ENCODE measurements at places on chromosomes 6 and 20.

- no peak for DNase-seq
- peak overlapping the region; percentile 10 for H3K27ac ChIP-seq
- H3K27me3 ChIP-seq: no peaks in the 10 kb centered on the region
- H3K36me3 ChIP-seq: peaks cover 14% of the 10 kb centered on the region
- peaks cover 24% of the 10 kb centered on the region for H3K4me1 ChIP-seq
- H3K4me3 ChIP-seq: no peak overlapping the region
These were observed 48.1 kb downstream of the CHMP4B start for GRCh38 chr20:33859157-33859695.

GRCh38 chr6:65707126-65707826 lies at the start of gene EYS:
Gene EYS (minus strand): TSS chr6:65707226. CDS start chr6:65495410, 211,816 bp downstream.
- H3K4me1 ChIP-seq: no peaks in the 10 kb centered on the region
- no peaks in the 10 kb centered on the region for H3K36me3 ChIP-seq
- H3K27me3 ChIP-seq: no peaks in the 10 kb centered on the region
- H3K4me3 ChIP-seq: no peak within 1 kb of the TSS
- DNase-seq: no peak

- peaks cover 5% of the 10 kb centered on the region for H3K4me1 ChIP-seq
- H3K27ac ChIP-seq: no peak overlapping the region
- DNase-seq: peak; percentile 50
- no peak overlapping the region for H3K4me3 ChIP-seq
- no peaks in the 10 kb centered on the region for H3K27me3 ChIP-seq
These were observed 44.0 kb downstream of the EFCAB8 start for GRCh38 chr20:32902456-32903420.

DNA sequence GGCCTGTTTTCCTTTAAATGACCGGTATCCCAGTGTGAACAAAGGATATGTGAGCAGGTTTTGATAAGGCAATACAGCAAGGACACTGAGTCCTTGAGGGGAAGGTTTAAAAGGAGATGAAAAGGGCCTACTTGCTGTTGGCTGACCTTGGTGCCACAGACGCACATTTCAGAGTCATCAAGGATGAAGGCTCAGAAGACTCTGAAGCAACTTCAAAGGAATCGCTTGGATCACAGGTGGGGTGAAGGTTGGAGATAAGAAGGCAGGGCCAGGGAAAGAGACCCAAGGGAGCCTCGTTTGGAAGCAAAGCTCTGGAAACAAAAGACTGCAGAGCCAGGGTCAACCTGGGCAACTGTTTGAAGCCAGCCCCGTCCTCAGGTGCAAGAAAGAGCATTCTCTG lies 30.1 kb upstream of the PNPLA1 start:
- H3K27me3 ChIP-seq: no peaks in the 10 kb centered on the region
- no peak overlapping the region for H3K4me3 ChIP-seq
- no peak overlapping the region for H3K27ac ChIP-seq
- no peak for DNase-seq
- H3K36me3 ChIP-seq: no peaks in the 10 kb centered on the region

DNA sequence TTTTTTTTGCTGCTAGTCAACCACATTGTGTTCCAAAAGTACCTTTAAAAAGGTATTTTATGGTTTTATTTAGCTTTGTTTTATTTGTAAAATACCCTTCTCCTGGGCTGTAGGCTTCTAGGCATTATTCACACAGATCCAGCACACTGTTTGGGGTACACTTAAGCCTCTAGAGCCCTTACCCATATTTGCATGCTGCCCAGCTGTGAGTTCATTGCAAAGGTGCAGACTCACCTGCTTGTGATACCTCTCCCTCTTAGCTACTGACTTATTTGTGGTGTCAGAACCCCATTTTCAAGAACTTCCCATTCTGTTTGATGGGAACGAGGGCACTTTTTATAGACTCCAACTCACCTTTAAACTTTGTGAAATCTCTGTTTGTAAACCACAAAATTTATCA lies 69.8 kb downstream of the RIN2 start:
- H3K4me1 ChIP-seq: peaks cover 19% of the 10 kb centered on the region
- no peak overlapping the region for H3K4me3 ChIP-seq
- DNase-seq: no peak
- no peaks in the 10 kb centered on the region for H3K27me3 ChIP-seq

DNA sequence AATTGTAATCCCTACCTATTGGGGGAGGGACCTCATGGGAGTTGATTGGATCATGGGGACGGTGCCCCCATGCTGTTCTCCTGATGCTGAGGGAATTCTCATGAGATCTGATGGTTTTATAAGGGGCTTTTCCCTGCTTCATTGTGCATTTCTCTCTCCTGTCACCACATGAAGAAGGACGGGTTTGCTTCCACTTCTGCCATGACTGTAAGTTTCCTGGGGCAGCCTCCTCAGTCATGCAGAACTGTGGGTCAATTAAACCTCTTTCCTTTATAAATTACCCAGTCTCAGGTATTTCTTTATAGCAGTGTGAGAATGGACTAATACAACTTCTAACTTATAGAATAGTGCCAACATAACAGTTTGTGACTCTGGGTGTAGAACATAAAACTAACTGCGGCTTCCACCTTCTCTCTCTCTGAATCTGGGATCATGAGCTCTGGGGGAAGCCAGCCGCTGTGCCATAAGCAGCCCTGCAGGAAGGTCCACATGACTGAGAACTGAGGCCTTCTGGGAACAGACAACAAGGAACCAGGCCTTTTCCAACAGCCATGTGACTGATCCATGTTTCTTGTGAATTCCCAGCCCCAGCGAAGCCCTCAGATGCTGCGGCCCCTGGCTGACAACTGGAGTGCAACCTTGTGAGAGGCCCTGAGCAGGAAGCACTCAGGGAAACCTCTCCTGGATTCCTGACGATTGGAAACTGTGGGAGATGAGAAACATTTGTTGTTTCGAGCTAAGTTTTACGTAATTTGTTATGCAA lies 3.4 kb upstream of the HLA-A start:
- no peak overlapping the region for H3K27ac ChIP-seq
- H3K4me1 ChIP-seq: peaks cover 8% of the 10 kb centered on the region
- H3K27me3 ChIP-seq: no peaks in the 10 kb centered on the region
- peaks cover 6% of the 10 kb centered on the region for H3K36me3 ChIP-seq
- no peak overlapping the region for H3K4me3 ChIP-seq
- no peak for DNase-seq

- DNase-seq: no peak
- peaks cover 20% of the 10 kb centered on the region for H3K27me3 ChIP-seq
- peaks cover 8% of the 10 kb centered on the region for H3K4me1 ChIP-seq
- no peak overlapping the region for H3K4me3 ChIP-seq
- no peak overlapping the region for H3K27ac ChIP-seq
- no peaks in the 10 kb centered on the region for H3K36me3 ChIP-seq
These were observed 18.4 kb downstream of the NT5E start for GRCh38 chr6:85468326-85468725.

DNA sequence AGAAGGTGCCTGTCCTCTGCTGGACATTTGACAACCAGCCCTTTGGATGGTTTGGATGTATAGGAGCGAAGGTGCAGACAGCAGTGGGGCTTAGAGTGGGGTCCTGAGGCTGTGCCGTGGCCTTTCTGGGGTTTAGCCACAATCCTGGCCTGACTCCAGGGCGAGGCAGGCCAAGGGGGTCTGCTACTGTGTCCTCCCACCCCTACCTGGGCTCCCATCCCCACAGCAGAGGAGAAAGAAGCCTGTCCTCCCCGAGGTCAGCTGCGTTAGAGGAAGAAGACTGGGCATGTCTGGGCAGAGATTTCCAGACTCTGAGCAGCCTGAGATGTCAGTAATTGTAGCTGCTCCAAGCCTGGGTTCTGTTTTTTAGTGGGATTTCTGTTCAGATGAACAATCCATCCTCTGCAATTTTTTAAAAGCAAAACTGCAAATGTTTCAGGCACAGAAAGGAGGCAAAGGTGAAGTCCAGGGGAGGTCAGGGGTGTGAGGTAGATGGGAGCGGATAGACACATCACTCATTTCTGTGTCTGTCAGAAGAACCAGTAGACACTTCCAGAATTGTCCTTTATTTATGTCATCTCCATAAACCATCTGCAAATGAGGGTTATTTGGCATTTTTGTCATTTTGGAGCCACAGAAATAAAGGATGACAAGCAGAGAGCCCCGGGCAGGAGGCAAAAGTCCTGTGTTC lies 1.3 kb upstream of the CDKN1A start:
- no peaks in the 10 kb centered on the region for H3K36me3 ChIP-seq
- H3K27me3 ChIP-seq: peaks cover 5% of the 10 kb centered on the region
- DNase-seq: no peak

- no peak overlapping the region for H3K4me3 ChIP-seq
- no peaks in the 10 kb centered on the region for H3K36me3 ChIP-seq
- H3K4me1 ChIP-seq: no peaks in the 10 kb centered on the region
- H3K27me3 ChIP-seq: no peaks in the 10 kb centered on the region
These were observed 110.7 kb downstream of the DACT2 start for GRCh38 chr6:168208854-168209253.

DNA sequence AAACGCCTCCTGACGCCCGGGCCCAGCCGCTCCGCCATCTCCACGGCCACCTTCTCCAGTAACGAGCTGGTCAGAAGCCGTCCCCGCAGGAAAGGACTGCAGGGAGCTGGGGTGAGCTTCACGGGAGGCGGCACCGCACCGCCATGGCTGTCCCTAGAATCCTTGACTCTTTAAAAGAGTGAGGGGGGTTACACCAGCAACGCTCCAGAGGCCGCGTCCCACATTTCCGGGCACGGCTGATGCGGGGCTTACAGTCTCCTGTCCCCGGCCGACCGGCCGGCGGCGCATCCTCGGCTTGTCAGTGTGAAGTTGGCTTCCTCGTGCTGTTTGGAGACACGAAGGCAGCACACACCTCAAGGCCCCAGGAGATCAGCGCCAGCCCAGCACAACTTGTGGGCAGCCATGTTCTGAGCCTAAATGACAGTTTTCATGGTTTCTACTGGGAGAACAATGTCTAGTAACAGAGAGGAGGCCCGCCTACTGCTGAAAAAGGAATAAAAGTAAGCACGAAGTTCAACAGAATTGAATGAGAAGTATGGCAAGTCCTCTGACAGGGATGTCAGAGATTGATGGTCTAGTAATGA lies 30.4 kb downstream of the SLC2A4RG start:
- H3K27me3 ChIP-seq: no peaks in the 10 kb centered on the region
- DNase-seq: no peak
- H3K4me3 ChIP-seq: no peak overlapping the region
- no peaks in the 10 kb centered on the region for H3K4me1 ChIP-seq
- H3K36me3 ChIP-seq: no peaks in the 10 kb centered on the region

DNA sequence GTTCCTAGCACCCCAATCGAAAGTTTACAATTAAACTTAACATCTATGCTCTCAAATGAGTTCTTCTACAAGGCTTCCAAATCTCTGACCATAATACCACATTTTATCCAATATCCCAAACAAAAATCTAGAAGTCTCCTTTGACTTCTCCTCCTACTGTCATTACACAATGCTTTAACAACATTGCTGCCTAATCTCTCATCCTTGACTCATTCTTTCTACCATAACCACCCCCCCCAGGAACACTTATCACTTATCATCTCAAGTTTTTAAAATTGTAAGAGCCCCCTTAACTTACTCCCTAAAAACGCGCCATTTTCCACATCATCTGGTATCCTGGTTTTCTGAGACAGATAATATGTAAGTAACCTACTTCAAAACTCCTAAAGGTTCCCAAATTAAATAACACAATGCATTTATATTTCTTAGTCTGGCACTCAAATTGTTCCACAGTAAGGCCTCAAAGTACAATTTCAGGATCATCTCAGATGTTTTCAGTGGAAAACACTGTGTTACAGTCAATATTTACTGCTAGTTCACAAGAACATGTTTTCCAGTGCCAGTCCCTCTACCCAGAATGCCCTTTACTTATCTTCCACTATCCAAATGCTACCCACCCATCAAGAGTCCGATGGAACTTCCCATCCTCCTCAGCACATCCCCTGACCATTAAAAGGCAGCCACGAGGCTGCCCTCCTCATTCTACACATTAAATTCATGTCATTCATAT lies 308.2 kb upstream of the THEMIS start:
- H3K27ac ChIP-seq: no peak overlapping the region
- no peak for DNase-seq
- H3K4me3 ChIP-seq: no peak overlapping the region
- no peaks in the 10 kb centered on the region for H3K4me1 ChIP-seq

DNA sequence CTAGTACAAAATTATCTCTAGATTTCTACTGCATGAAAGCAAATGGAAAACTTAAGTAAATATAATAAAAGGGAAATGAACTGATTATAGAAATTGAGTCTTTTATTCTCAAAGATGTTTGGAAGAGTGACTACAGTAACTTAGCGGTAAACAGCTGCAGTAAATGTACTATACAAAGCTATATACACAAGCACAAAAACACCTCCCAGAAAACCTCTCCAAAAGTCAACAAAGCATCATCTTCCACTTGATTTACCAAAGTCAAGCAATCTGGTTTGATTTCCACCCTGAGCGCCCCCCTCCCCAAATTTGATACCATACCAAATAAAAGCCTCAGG lies 142.1 kb upstream of the SHLD1 start:
- no peaks in the 10 kb centered on the region for H3K36me3 ChIP-seq
- H3K4me1 ChIP-seq: peaks cover 42% of the 10 kb centered on the region
- DNase-seq: no peak
- no peaks in the 10 kb centered on the region for H3K27me3 ChIP-seq
- peak overlapping the region; percentile 93 for H3K27ac ChIP-seq

GRCh38 chr6:145489583-145489982 lies 245.7 kb downstream of the EPM2A start:
- H3K4me1 ChIP-seq: no peaks in the 10 kb centered on the region
- H3K36me3 ChIP-seq: no peaks in the 10 kb centered on the region
- H3K27ac ChIP-seq: no peak overlapping the region
- no peaks in the 10 kb centered on the region for H3K27me3 ChIP-seq

DNA sequence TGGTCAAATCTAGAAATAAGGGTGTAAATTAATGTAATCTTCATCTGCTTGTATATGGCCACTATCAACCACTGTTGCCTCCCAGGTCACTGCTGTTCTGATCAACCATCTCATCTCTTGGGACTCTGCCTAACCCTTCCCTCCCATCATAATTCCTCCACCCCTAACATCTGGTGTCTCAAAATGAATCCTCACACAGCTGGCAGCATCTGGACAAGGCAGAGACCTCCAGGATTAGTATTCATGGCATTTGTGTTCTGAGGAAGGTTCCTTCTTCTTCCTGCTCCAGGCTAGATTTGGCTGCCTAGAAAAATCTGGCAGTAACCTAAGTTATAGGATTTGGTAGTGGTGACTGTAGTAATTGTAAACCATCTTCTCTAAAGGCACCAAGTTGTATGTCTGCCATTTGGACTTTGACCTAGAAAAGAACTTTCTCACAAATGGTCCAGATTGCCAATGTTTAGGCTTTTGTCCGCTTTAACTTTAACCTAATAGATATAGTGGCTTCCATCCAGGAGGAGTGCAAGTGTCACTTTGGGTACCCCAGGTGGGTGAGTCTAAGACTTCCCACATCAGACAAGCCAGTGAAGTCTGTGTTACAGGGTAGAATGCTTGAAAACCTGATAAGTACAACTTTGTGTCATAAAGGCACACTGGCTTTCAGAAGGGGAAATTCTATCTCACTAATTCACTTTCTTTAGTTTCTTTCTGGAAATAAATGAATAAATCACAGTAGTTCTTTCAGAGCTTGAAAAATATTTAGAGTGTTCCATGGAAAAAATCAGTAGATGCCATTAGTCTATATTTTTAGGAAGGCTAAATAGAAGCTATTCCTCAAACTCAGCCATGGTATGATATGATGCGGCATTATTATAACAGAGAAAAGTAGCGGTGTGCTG lies 3.0 kb upstream of the PHACTR2 start:
- no peak overlapping the region for H3K4me3 ChIP-seq
- DNase-seq: no peak
- peaks cover 14% of the 10 kb centered on the region for H3K27me3 ChIP-seq
- no peak overlapping the region for H3K27ac ChIP-seq

Measured in natural killer cell (primary cell).